Hematopoietic multipotent progenitor cell treated with erythropoietin and hydrocortisone succinate and interleukin-3 and kit ligand, for 15 days (in vitro differentiated cells): ENCODE measurements at places on chromosomes 12 and 14.
A peak's percentile ranks its signal among the peaks of the same experiment; 100 is the strongest.

DNA sequence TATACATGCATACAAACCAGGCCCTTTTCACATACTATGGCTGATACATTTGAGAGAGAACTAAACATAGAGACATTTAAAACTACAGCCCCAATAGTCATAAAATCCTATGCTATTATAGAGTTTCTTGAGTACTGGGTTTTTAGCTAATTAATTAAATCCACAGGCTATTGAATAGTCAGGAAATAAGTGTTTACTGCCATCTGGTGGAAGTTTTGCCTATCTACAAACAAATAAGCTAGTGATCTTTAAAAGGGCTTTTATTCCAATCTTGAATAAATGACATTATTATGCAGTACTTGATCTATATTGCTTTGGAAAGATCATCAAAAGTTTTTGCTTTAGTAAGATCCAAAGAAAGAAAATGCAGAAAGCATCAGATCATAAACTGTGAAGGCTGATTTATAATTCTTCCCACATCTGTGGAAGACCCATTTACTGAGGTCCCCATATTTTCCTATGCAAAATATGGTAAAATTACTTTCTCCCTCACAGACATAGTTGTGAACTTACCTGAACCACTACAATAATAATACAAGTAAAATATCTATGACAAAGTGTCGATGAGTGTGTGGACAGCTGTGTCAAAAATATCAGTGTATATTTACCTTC is 131.3 kb downstream of the ITPR2 start:
- DNase-seq = peak; percentile 56

DNA sequence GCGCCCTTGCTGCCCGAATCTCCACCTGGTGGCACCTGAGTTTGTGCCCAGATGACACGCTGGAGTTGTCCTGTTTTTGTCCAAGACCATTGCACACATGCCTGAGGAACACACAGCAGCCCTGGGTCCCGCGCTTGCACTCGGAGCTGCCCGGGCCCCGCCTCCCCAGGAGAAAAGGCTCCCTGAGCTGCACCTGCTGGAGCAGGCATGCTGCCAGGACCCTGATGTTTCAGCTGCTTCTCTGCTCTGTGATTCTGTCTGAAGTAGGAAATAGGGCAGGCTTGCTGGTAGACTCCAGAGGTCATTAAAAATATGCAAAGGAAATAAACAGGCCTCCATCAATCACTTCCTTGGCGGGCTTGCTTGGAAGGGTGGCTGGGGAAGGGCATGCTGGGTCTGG is 271.6 kb downstream of the CACNA1C start:
- no peak for DNase-seq

DNA sequence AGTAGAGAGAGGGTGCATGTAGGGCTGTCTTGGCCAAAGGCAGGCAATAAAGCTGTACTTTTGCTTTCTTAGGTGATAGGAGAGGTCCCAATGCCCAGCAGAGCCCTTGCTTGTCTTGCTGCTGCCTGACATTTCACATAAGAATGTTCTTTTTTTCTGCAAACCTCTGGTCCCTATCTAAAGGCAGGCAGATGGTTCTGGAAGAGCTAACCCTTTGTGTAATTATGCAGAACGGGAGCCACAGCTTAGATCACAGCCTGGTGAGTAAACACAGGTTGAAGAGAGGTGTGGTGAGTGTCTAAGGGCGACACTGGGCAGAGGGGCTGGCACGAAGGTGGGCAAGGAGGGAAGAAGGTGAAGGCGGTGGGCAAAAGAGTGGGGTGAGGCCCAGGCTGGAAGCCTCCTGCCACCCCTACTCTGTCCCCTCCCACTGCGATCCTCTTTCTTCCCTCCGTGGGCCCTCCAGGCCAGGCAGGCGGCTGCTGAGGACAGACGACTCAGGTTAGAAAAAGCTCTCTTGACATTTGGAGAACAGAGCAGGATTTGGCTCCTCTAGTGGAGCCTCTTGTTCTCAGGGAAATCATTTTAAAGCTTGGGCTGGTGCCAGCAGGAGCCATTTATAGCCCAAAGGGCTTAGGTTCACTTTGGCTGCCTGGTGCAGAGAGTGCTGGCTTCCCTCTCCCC is 42.8 kb downstream of the PRMT8 start:
- no peak for DNase-seq

DNA sequence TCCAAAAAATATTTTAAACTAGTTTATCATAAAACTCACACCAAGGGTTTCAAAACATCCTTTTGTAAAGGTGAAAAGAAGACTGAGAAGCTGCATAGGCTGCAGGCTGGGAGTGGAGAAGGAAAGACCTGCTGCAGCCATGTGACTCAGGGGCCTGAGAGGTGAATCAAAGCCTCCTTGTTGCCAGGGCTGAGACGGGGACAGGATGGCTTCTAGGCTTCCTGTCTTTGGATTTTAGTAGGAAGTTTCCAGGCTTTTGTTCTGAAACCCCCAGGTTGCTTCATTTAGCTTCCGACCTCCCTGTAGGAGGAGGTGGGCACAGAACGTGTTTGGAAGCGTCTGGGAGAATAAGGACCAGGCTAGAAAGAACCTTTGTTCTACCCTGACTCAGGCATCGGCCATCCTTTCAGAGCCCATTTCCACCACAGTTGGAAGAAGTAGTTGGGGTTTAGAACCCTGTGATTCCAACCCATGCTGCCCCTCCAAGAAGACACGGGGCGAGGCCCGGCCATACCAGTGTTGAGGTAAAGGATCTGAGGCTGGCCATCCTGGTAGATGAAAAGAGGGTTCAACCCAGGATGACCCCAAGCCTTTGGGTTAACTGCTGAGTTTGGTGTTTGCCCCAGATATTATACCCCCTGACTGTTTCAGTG is 122.4 kb downstream of the SLC25A47 start:
- no peak for DNase-seq

- no peak for DNase-seq
Observed at GRCh38 chr14:42911642-42912041, 1305.0 kb downstream of the LRFN5 start.

DNA sequence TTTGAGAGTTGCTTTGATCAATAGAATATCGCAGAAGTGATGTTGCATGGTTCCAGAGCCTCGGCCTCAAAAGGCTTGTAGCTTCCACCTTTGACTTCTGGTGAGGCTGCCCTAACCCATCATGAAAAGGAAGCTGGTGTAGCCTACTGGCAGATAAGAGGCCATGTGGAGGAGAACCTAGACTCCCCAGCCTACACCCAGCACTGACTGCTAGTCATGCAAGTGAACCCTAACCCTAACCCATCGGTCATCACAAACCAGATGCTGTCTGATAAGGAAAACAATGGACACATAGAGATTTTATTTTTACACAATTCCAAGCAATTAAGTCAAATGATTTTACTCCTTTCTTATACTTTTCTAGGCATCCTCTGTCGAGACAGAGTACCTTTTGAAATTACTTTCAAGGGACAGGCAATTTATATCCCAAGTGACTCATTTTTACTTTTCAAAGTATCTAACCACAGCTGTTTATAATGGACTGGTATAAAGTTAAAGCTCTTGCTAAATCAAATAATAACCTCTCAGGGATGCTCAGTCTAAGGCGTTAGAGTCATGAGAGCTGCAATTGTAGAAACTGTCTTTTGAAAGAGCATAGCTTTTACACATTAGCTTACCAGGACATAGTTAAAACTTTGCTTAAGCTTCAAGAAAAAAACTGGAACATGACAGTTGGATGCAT is 17.6 kb downstream of the PTPRB start:
- no peak for DNase-seq

DNA sequence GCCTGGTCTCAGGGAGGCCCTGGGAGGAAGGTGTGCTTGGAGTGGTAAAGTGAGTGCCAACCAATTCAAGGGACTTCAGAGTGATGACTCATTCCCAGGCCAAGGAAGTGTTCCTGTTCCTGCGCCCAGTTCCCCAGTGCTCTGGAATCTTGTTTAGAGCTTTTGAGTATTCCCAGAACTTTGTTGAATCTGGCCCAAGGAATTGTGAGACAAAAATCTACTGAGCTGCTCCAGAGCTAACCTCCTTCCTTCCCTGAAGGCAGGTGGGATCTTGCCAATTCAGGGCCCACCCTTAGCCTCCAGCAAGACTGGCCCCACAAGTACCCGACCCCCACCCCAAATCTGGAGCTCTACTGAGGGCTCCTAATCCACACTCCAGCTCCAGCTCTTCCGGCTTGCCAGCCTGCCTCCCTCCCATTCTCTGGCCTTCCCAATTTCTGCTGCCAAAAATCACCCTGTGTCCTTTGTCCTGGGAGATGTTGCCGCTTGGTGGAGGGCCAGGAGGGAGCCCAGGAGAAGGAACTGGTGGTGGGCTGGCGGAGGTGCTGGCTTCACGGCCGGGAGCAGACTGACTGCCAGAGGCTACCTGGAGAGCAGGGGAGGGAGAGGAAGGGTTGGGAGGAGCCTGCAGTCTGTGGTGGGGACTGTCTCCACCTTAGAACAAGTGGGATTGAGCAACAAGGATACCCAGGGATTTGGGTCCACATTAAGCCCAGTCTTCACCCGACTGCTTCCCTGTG is 2.0 kb upstream of the ATN1 start:
- no peak for DNase-seq

- no peak for DNase-seq
Observed at GRCh38 chr12:15728118-15728598, 61.0 kb downstream of the EPS8 start.

- DNase-seq = no peak
Observed at GRCh38 chr12:123232472-123232806, 502 bp downstream of the MPHOSPH9 start.

- no peak for DNase-seq
Observed at GRCh38 chr12:27571463-27571862, 47.5 kb downstream of the PPFIBP1 start.

DNA sequence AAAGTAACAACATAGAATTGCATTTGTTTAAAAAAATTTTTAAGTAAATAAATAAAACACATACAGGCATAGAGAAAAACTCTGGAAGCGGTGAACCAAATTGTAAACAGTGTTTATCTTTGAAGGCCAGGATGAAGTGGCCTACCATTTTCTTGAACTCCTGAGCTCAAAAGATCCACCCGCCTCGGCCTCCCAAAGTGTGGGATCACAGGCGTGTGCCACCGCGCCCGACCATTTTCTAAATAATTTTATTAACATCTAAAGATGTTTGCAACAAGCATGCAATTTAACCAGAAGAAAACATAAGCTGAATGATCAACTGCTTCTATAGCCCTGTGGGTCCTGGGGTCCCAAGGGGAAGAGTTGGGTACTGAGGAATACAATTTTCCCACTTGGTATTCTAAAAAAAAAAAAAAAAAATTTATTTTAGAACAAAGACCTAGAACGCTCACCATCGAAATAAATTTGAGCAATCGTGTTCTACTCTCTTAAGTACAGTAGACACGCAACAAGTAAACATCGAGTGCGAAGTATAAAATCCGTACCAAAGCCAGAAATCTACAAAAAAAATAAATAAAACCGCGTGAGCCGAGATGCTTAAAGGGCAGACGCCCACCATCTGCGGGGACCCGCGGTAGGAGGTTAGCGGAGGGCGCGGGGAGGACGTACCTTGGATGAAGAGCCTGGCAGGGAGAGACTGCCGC is 484 bp downstream of the MIS18BP1 start:
- DNase-seq = peak; percentile 36

DNA sequence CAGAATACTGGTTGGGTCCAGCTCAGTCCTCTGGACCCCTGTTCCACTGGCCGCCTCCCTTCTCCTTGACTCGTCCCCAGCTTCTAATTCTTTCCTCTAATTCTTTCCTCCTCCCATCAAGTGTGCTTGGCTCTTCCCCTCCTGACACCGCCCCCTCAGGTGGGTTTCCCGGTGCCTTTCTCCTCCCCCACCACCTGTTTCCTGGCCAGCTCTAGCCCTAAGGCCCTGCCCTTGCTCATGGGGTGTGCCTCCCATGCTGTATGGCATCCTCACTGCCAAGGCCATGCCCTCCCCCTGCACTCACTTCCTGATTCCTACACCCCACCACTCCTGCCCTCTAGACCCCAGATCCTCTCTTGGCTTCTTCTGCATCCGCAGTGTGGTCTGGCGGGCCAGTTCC is 12.1 kb upstream of the EML1 start:
- DNase-seq = no peak

DNA sequence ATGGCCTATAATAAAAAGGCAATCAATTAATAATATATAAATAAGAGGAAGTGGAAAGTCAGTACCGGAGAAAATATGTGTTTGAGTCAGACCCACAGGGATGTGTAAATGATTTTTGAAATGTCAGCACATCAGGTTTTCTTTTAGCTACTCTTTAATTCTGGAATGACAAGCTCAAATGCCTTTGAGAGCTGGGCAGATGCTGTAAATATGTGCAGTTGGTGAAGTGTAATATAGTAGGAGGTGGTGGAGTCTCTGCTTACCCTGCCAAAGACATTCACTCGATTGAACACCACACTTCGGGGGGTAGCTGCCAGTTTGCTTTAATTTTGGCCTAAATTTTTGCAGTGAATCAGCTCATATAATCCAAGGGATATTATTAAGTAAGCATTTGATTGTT is 93.0 kb downstream of the PLEKHA5 start:
- no peak for DNase-seq
